ENCODE measurements at places on chromosomes 12 and 14. TPM values are rescaled to one million over a fixed set of nuclear protein-coding genes. Genes with fewer than 3 reads are reported as not detected.

The SLC35E3 gene
- 1.5 TPM for total RNA-seq

- peak; percentile 9 for DNase-seq
These were observed 18.0 kb downstream of the BICD1 start for GRCh38 chr12:32124637-32125036.

DNA sequence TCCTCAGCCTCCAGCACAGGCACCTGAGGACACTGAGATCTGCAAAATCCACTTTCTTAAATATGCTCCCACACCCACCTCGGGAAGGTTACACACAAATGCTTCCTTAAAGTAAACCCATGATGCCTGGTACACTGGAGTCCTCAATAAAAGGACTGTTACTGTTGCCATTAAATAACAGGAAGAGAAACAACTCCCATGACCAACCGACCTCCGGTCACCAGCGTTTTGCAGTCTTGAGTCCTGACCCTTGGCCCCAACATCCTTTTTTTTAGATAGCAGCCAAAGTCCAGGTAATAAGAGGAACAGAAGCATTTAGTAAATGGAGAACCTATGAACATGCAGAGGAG, 42.4 kb downstream of the ITPK1 start:
- DNase-seq: no peak

GRCh38 chr12:64680235-64680634, 69.9 kb downstream of the RASSF3 start:
- DNase-seq: no peak

DNA sequence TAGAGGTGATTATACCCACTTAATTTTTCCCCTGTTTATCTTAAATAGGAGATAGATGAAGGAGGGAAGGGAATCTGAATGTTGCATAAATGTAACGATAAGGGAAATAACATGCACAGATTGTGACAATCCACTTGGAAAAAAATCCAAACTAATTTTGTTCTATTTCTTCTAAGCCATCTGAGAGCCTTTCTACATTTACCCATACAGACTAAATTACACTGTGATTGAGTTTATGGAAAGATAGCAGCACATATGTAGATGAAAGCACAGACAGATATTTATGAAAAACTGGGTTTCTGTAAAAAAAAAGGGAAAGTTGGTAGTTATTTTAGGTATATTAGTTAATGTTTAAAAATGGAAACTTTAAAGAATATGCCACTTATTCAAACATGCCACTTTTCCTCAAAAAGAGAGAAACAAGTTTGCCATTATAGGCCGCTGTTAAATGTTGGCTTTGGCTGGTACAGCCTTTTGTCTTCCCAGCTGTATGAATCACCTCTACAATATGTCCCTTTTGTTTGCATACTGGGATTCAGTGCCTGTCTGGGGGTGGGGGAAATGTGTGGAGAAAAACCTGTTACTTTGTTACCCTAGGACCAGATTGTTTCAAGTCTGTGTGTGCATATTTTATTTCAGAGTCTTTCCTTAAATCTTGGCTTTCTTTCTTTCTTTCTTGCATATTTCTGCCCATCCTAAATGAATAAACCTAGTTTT, 470.2 kb upstream of the LMO3 start:
- no peak for DNase-seq

DNA sequence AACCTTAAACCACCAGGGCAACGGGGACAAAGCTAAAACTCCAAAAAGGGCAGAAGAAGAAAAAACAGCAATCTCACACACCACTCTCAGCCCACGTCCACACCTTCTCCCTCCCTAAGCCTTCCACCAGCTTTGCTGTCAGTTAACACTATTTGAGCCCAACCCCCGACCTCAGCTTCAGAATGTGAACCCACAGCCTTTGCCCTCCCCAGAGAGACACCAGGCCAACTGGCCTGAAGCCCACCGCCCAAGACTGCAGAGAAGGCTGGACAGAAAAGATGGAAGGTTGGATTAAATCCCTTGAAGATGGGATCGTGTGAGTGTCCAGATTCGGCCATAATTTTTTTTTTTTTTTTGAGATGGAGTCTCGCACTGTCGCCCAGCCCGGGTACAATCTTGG, 22.4 kb downstream of the IRF2BPL start:
- DNase-seq: no peak

DNA sequence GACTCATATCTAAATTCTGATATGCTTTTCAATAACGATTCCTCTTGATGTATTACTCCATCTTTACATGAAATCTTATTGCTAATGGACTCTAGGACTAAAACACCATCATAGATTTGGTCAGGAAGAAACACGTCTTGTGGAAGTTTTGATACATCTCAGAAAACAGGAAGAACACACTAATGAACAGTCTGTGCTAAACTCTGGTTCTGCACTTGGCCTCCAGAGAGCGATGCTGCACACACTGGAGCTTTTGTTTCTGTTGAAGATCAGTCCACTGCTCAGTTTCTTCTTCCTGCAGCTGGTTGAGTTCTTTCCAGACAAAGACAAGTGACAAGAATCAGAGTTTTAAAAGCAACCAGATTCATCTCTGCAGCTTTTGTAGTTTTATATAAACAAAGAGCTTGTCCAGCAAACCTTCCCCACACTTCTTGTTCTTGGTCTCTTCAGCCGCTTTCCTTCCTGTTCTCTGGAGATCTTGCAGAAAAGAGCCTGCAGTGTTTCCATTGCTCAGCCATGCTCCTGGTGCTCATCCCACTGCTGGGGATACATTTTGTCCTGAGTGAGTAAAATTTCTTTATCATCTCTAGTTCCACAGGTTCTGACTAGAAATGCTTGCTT, 229.1 kb upstream of the OR4E1 start:
- DNase-seq: no peak

GRCh38 chr14:90058876-90059458, 2.8 kb upstream of the KCNK13 start:
- no peak for DNase-seq

- DNase-seq: no peak
These were observed 404.7 kb downstream of the DAD1 start for GRCh38 chr14:22184157-22184829.

- DNase-seq: no peak
These were observed 160.8 kb upstream of the SFSWAP start for GRCh38 chr12:131550121-131550520.

The AKAP3 gene
- total RNA-seq: 2.4 TPM
